Naive B cell (primary cell): ENCODE measurements at places on chromosomes 2 and 18.

- DNase-seq, result no peak
Observed at GRCh38 chr2:236211296-236211695, 43.1 kb upstream of the GBX2 start.

DNA sequence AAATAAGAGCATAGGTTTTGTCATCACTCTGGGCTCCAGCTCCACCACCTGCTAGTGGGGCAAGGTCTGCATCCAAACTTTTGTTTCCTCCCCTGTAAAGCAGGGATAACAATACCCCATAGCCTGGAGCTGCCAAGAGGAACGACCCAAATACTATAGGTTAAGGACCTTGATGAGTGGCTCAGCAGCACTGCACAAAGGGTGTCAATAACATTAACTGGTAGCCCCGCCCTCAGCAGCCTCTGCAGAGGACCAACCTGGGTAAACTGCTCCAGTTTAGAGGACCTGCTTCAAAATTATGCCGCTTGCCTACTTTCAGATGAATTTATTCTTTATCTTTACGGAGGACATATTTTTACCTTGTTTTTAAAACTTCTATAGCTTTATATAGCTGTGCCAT is 65.8 kb upstream of the RIOK3 start:
- DNase-seq, result no peak

- no peak for DNase-seq
Observed at GRCh38 chr18:11871501-11871900, 20.3 kb downstream of the CHMP1B start.

DNA sequence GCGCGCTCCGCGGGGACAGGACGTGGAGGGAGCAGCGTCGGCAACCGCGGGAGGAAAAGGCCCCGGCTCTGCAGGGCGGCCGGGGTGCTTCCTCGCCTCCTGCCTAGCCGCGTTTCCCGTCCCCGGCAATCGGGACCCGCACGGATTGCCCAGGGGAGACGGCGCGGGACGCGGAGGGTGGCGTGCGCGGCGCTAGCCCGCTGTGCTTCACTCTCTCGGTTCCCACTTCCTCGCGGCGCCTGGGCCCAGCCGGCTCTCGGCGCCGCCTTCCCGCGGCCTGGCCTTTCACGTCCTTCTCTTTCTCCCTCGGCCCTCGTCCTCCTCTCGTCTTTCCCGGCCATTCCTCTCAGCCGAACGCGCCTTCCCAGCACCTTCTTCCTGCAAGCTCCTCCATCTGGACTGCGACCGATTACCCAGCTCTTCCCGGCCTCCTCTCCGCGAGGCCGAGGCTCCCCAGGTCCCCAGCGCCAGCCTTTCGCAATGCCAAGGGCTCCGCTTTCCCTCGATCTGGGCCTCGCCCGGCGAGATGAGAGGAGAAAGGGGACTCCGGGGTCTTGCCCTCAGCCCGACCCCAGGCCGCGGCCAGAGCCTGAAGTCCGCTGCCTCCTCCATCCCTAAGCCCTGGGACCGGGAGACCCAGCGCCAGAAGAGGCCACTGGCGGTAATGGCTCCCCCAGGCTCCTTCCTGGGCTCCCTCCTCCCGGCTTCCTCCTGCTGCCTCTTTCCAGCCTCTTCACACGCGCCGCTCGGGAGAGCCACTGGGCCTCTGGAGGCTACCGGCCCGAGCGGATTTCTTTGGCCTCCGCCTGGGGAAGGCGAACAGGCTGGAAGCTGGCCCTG is 34.3 kb upstream of the ATP6V1B1 start:
- no peak for DNase-seq

GRCh38 chr2:125837128-125837527 is 818.8 kb upstream of the GYPC start:
- no peak for DNase-seq

DNA sequence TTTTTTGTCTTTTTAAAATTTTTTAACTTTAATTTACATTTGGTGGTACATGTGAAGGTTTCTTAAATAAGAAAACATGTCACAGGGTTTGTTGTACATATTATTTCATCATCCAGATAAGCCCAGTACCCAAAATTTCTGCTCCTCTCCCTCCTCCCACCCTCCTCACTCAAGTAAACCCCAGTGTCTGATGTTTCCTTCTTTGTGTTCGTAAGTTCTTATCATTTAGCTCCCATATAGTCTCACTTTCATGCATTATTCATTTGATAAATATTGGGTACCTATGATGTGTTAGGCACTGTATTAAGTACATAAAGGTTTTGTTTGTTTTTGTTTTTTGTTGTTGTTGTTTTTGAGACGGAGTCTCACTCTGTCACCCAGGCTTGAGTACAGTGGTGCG is 5.7 kb upstream of the TGIF1 start:
- no peak for DNase-seq
